ENCODE measurements at places on chromosomes 12 and 14.

DNA sequence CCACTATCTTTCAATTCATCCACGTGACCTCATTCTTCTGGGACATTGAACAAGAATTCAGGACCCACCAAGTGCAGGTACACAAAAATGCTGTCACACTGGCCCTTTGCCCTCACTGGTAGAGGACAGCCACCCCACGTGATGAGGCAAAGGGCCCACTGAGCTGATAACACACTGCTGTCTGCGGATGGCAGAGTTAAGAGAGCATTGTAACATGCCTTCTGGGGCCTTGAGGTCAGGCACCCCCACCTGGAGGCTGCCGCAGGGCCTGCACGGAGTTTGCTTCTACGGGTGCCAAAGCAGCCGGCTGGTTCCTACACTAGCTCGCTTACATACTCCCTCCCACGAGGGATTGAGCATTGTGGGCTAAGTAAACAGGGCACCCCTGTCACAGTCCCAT lies 101.0 kb downstream of the LRIG3 start:
- DNase-seq, result no peak

DNA sequence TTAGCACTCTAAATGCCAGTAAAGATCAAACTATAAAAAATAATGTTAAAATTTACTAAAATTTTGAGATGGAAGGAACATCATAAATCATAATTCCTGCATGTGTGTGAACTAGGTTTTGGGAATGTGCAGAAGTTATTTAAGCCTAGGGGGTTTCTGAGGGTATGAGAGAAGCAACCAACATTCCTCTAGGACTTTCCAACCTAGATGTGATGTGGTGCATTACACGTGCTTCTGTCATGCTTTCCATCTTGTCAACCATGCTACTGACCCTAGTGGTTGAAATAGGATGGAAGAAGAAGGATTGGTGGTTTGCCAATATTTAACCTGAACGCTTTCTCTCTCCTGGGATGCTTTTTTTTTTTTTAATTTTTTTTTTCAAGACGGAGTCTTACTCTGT lies 209.3 kb downstream of the AEBP2 start:
- no peak for DNase-seq

DNA sequence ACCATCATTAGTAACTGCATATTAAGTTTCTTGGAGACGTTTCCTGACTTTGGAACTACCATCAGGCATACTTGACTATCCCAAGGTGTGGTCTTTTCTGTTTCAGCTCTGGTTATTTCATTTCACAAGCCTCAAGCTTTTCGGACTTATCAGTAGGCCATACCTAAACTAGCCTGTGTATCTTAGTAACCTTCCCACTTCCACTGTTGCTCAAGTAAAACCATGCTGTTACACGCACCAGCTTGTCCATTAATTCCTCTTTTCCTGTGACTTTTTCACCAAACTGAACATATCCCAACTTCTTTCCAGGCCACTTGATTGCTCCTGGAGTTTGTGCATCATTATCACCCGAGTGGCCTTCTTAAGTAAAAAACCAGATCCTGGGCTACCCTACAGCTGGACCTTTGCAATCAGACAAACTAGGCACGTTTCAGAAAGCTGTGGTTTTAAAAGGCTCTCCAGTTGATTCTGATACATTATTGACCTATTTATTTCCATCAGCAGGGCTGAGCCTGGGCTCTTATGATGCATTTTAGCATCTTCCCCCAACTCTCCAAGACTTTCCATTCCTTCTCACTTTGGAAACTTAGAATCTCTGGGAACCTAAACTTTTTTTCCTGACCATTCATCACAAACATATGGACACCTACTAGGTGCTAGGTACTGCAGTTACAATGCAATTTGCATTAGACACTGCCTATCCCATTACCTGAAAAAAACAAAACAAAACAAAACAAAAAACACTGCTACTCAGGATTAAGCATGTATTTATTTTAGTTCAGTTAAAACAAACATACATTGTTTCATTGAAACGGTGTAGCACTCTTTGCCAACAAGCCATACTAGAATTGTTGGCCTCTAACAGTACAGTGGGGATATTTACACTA lies 14.9 kb downstream of the SLC38A2 start:
- no peak for DNase-seq

DNA sequence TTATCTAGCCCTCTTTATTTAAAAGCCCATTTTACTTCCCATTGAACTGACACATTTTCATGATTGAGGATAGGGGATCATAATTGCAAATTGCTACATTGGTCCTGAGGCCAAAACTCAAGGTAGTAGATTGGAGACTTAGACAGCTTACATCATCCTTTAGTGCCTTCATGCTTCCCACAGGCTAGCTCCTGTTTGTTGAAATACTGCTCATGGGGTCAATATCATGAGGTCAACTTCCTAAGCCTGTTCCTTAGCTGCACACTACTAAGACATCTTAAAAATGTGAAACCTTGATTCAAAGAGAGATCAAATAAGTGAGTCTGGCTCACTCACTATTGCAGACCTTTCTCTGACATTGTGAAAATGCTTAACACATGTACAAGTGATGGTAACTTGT lies 113.0 kb downstream of the TBC1D30 start:
- DNase-seq, result no peak

GRCh38 chr12:67419810-67420209 lies 150.7 kb downstream of the CAND1 start:
- no peak for DNase-seq

GRCh38 chr14:34172550-34173368 lies 221.9 kb upstream of the EGLN3 start:
- no peak for DNase-seq

DNA sequence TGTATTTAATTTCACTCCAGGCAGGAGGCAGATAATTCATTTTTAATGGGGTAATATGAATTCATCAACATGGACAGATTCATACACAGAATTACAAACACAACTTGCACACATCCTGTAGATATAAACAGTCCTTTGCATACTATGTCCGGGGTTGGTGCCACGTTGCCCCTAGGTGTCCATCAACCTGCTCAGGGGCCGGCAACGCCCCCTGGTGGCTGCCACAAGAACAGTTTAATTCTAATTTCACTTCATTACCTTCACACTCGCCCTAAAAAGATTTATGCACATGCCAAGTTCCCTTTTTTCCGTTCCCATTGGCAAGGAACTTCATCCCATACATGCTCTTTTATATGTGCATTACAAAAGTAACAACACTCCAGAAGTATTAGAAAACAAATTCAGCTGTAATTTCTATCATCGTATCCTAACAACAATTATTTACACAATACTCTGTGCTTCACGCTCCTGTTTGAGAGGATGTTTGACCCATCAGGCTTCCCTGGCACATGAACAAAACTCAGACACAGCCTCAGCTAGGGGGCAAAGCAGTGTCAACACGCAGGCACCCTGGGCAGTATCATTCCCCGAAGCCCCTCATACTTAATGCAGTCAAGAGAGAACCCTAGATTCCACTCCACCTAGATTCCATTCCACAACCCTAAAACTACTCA lies 15.5 kb downstream of the MANSC1 start:
- DNase-seq, result peak; percentile 36

DNA sequence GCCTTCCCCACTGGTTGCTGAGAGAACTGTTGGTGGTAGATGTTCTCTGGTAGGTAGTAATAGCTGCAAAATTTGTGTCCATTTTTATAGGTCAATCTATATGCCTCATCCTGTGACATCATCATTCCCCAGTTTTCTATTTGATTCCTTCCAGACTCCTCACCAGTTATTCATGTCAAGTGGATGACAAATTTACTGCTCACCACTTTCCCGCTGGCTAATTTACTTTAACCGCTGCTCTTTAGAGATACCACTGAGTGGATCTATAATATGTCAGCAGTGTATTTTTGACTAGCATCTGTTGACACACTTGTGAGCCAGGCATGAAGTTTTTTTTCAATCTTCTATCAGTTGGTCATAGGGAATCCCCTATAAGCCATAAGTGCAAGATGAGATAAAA lies 24.6 kb downstream of the GPR65 start:
- no peak for DNase-seq

DNA sequence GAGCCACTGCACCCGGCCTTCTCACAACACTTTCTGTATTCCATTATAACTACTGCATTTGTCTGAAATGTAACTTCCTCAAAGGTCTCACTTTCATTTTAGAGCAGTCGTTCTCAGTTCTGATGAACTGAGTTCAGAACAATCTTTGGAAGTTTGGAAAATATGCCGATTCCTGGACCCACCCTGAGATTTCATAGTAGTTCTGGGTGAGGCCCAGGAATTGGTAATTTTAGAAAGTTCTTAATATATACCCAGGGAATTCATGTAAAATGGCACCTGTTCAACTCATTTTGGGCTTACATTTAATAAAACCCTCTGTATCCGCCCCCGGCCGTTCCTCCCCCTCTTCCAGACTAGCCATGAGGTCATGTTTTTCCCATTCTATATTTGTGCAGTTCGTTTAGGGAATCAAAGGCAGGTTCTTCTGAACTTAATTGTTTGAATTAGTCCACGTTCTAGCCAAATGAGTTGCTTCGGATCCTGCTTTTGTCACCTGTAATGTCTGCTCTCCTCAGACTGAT lies 5.9 kb downstream of the GSG1 start:
- no peak for DNase-seq

- no peak for DNase-seq
These were observed 3.7 kb downstream of the SH2B3 start for GRCh38 chr12:111409403-111409779.

- DNase-seq, result no peak
These were observed 94.6 kb upstream of the DAAM1 start for GRCh38 chr14:59093902-59094301.

DNA sequence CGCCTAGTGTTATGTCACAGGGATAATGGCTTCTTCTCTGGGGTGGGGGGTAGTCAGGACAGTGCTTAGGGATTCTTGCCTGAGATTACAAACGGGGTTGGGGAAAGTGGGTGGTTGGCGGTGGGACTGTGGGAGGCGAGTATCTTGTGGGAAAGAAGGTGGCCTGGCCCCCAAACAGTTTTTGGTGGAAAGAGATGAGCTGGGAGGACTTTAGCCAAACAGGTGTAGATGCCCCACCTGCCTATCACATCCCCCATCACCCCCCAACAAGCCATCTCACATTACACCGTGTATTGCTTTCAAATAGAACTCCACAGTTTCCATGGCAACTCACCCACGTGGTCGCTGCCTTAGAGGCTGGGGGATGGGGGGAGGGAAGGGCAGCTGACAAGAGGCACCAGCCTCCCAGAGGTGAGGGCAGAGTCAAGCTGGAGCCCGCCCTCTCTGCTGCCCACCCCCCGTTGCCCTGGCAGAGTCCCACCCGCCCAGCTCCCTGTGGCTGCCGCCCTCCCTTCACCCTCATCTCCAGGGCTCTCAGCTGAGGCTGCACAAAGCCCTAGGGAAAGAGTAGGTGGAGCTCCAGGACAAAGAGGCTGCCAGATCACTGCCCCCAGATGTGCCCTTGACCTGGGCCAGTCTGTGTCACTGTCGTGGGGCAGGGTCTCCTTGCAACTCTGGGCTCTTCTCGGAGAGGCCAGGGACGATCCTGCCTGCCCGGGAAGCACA lies 98.3 kb downstream of the LRRC74A start:
- no peak for DNase-seq

- DNase-seq, result no peak
These were observed 485.4 kb downstream of the MDGA2 start for GRCh38 chr14:47189911-47190484.

DNA sequence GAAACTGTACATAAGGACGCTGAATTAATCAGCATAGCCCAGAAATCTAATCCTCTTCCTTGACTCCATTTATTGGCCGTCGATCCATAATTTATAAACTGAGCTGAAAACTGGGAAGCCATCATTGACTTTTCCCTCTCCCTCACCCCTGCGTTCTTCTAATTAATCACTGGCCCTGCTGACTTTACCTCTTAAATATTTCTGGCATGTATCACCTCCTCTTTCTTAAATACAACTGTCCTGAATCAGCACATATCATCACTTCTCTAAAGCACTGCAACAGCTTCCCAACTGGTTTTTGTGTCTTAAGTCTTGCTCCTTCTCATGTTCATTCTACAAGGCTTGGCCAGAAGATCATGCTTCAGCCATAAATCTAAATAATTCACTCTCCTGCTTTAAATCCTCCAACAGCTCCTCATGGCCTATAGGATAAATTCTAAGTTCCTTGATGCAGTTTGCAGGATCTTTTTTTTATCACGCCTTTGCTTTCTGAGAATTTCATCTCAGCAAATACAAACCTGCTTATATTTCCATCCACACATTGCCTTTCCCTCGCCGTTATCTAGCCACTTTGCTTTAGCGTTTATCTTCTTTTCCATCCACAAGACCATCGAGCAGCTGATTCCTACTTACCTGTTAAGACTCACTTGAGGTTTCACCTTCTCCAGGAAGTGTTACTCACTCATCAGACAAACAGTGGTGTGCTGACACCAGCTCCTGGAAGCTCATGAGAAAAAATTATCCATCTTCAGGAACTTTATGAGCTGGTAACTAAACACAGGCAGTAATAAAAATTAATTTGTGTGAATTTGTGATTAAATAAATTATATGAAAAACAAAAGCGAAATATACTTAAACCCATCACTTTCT lies 295.6 kb upstream of the FLRT2 start:
- DNase-seq, result no peak

DNA sequence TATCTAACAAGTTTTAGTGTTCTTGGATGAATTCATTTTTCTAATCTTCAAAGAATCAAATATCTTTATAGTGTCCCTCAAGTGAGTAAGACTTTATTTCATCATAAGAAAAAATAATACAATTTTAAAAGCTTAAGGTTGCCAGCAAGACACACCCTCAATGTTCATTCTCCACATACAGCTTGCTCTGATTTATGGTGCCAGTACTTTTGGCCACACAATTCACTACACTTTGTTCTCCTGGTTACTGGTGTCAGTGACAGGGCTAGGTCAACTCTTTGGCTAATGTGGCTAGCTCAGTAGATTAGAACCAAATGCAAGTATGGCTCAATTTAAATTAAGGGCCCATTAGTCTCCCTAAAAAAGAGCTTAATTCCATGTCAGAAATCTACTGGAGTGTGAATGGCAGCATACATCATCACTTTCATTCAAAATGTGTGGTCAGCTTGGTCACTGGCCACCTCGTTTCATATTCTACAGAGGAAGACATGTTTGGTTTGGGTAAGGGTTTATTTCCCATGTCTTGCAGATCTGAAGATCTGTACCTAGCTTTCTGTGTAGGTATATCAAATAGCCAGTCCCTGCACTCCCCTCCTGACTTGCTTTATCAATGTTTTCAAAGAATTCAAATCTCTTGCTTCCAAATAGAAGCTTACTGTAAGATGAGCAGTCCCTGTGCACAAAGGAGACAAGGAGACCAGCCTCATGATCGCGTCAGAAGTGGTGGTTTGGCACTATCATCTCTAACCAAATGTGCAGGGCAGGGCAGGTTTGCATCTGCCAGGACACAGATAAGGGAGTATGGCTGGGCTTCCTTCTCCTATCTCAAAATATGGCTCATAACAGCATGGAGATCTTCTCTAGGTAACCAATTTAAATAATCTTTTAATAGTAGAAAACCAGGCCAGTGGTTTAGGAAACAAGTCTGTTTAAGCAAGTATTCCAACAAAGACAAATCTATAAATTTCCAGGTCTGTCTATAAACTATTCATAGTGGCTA lies 31.3 kb downstream of the HECTD4 start:
- DNase-seq, result peak; percentile 49
